ENCODE measurements at places on chromosomes 13 and 19.

GRCh38 chr13:36475468-36475867, 43.2 kb downstream of the CCNA1 start:
- DNase-seq, result no peak

GRCh38 chr19:35618857-35619256, 6.3 kb downstream of the HAUS5 start:
- DNase-seq, result no peak

GRCh38 chr13:37657134-37657533, 58.6 kb upstream of the POSTN start:
- DNase-seq, result no peak

DNA sequence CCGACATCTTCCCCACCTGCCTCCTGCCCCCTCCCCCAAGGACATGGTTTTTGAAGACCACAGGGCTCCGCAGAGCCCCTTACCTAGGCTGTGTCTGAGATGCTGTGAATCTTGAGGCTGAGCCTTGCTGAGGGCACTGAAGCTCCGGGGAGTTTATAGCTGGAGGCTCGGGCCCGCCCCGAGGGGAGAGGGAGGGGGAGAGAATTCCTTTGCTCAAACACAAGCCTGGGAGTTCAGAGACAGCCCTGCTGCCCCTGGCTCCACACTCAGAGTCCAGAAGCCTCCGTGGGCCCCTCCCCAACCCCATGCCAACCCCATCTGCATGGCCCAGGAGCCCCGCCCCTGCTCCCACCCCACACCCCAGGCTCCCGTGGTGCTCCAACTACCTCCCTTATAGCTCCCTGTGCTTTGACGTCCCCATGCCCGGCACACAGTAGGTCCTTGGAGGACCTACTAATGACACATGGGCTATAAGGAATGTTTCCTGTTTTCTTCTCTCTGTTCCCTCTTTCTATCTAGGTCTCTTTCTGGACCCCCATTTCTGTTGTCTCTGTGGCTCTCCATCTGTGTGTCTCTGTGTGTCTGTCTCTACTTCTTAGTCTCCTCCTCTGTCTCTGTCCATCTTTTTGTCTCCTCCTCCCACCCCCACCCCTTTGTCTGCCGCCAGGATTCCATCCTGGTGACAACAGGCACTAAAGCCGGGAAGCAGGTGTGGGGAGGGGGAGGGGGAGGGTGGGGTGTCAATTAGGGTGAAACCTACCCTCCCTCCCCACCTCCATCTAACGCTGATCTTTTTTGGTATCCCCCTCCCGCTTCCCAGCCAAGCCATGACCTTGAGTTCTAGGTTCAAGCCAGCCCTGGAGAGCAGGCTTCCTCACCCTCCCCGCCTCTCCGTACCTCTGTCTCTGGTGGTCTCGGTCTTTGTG, at the start of gene TNNT1:
Gene TNNT1 (minus strand): TSS at position 129 of the 926 bp plus-strand sequence. CDS start 2,049 bp downstream, outside the sequence.
- DNase-seq, result no peak

DNA sequence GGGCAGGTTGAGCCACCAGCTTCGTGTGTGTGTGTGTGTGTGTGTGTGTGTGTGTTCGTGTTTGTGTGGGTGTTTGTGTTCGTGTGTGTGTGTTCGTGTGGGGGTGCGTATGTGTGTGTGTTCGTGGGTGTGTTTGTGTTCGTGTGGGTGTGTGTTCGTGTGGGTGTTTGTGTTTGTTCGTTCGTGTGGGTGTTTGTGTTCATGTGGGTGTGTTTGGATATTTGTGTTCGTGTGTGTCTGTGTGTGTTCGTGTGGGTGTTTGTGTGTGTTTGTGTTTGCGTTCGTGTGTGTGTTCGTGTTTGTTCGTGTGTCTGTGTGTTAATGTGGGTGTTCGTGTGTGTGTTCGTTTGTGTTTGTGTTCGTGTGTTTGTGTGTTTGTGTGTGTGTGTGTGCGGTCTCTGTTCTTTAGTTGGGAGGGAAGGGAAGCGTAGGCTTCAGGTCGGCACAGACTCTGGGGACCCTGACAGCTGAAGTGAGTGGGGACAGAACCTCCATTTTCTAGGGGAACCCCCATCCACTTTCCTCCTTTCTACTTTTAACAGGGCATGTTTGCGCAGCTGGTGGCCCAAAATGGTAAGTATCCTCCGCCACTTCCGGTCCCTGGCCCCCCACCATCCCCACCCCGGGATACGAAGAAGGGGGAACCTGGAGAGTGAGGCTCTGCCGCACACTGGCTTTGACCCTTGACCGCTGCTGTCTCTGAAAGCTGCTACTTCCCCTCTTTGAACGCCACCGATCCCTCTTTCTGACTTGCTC, 1.6 kb downstream of the TNFSF9 start:
- DNase-seq, result no peak

DNA sequence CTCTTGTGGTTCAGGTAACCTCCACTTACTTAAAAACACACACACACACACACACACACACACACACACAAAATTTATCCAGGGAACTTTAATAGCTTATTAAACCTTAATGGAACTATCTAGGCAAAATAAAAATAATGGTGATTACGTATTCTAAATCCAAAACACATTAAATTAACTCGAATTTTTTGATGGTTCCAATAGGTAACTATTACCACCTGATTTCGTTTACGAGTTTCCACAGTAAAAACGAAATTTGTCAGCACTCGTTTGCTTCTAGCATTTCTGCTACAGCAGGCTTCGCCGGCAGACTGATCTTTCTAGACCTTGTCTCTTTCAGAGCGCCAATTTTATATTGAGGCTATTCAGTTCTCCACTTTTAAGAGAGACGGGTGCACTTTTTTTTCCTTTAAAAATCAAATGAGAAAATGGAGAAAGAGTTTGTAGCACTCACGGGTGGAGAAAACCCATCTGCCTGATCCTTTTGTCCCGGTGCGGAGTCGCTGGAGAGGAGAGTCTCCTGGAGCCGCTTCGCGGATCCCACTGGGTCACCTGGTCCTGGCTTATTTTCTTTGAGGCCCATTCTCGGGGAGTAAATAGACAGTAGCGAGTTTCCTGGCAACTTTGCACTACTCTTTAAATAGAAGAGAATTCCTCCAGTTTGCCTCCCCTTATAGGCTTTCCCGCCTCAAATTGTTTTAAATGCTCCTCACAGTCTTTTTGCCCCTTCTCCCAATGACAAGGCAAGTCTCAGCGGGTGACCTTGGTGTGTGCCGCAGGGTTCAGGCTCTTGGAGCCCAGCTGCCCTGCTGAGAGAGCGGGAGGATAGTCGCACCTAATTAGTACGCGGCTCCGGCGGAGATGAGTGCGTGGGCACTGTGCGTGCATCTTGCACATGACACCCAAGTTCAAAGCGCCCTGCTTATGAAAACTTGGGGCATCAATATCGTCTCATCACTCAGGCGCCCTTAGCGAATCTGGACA, 117.0 kb downstream of the KCNRG start:
- no peak for DNase-seq

DNA sequence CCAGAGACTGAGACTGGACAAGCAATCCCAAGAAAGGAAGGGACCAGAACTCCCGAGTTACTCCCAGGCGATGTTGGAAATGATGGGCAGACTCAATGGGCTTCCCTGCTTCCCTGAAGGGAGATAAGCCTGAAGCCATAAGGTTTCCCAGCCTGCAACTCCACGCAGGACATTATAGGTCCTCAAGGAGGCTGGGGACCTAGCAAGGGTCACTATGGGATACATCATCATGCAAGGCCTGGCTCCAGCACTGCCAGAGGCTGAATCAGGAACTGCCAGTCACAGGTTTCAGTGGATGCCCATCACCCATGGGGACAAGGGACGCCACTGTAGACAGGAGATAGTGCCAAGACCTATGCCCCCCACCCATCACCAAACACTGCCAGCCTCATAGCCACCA, 338.7 kb downstream of the IRS2 start:
- DNase-seq, result no peak

- DNase-seq, result no peak
These were observed 470.8 kb downstream of the FGF9 start for GRCh38 chr13:22141716-22142115.

DNA sequence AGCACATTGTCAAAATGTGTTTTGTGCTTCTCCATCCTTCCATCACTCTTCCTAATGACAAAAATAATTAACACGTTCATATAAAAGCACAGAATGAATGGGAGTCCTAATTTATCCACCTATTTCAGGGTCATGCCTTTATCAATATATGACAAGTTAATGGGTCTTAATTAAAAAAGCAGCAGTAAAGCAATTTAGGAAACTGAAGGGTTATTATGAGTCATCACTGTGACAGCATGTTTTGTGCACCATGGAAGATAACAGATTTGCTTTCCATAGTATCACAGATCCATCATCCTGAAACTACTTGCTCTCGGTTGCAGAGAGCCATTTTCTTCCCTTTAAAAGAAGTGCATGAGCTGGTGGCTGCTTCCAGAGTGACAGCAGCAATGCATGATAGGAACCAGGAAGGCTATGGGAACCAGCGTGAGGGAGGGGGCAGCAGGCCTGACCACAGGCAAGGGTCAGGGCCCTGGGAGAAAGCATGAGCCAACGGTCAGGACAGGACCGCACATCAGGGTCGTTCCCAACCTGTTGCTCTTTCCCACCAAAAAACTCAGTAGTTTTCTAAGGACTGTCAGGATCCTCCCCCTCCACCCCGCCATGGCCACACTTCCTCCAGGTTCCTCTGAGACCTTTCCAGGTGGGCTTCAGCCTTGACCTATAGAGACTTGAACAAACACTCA, 784.1 kb downstream of the UQCRFS1 start:
- no peak for DNase-seq

GRCh38 chr19:46654621-46655152, 6.3 kb downstream of the DACT3 start:
- no peak for DNase-seq

GRCh38 chr13:100305398-100305797, 216.5 kb downstream of the PCCA start:
- no peak for DNase-seq

DNA sequence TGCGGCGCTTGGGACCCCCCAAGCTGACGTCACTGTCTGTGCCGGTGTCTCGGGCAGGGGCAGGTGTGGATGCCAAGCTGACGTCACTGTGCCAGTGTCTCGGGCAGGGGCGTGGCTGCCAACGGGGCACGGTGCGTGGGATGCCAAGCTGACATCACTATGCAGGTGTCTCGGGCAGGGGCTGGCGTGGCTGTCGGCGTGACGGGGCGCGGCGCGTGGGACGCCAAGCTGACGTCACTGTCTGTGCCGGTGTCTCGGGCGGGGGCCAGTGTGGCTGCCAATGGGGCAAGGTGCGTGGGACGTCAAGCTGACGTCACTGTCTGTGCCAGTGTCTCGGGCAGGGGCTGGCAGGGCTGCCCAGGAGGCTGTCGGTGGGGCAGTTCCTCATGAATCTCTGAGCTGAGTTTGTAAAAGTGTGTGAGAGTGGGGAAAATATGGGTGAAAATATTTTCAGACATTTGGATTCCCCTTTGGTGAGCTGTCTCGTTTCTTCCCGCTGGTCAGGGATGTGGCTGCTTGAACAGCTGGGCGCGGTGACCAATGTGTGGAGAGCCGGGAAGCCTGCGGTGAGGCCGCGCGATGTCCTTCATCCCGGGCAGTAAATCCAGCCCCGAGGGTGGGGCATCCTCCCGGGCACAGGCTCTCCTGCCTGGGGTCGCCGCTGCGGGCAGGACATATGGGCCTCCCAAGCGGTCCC, 25.2 kb downstream of the MCF2L start:
- DNase-seq, result no peak

DNA sequence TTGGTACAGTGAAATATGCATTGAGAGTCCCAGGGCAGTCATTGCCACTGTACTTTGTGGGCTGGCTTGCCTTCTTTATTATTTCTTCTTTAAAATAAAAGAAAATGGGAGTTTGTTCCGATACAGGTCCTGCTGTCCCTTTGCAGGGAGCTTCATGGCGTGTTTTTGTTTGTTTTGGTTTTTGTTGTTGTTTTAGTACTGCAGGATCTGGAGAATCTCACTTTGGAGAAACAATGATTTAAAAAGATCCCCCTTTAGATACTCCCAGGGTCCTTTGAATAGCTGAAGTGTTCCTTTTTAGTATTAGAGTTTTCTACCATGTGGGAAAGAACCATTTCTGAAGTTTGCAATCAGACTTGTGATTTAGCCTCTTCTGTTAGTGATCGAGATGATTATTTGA, 11.1 kb downstream of the CHAF1A start:
- DNase-seq, result no peak

- no peak for DNase-seq
These were observed 300.1 kb downstream of the TEX29 start for GRCh38 chr13:111620586-111620985.

GRCh38 chr19:47406711-47407416, 12.5 kb downstream of the MEIS3 start:
- no peak for DNase-seq

GRCh38 chr19:10395003-10395402, 8.3 kb downstream of the CDC37 start:
- no peak for DNase-seq

- DNase-seq, result no peak
These were observed 3.5 kb downstream of the GPC5 start for GRCh38 chr13:91401920-91402319.

DNA sequence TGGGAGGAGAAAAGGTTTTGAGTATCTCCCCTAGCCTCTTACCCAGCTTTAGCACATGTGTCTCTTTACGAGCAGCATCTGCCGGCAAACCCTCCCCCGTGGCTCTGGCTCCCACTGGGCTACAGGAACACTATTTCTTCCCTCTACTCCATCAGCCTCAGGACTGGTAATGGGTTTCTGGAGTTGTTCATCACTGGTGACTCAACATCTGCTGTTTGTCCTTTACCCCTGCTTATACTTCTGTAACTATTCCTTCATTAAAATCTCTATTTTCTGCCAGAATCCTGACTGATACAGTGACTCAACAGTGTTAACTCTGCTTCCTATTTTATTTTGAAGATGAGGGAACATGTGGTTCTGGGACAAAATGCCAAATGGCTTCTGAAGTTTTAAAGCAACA, 437.3 kb upstream of the HTR2A start:
- DNase-seq, result no peak

- no peak for DNase-seq
These were observed 23.7 kb upstream of the SHISA2 start for GRCh38 chr13:26075498-26075897.

GRCh38 chr13:61913183-61913582, 497.5 kb upstream of the PCDH20 start:
- DNase-seq, result no peak

DNA sequence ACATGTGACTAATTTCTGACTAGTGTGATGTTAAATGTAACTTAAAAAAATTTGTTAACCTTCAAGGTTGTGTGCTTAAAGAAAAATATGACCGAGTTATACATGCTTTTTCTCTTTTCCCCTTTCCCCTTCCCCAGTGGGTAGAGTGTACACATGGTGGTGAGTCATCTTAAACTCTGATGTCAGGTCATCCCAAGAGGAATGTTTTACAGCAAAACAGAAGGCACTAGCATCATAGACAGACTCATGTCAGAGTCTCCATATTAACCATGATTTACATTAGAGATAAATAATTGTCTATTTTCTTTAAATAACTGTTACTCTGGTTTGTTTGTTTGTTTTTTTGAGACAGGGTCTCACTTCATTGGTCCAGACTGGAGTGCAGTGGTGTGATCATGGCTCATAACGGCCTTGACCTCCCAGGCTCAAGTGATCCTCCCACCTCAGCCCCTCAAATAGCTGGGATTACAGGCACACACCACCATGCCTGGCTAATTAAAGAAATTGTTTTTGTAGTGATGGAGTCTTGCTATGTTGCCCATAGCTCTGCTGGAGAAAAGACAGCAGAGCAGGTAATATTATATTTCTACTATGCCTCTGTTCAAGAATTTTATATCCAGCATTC, 160.4 kb upstream of the PCDH9 start:
- no peak for DNase-seq
